ENCODE measurements at places on chromosomes 6 and 20.

- ATAC-seq = no peak
Observed at GRCh38 chr6:75204217-75204958, 1.5 kb downstream of the COL12A1 start.

GRCh38 chr20:56634307-56634706, 5.2 kb downstream of the TFAP2C start:
- ATAC-seq = no peak

DNA sequence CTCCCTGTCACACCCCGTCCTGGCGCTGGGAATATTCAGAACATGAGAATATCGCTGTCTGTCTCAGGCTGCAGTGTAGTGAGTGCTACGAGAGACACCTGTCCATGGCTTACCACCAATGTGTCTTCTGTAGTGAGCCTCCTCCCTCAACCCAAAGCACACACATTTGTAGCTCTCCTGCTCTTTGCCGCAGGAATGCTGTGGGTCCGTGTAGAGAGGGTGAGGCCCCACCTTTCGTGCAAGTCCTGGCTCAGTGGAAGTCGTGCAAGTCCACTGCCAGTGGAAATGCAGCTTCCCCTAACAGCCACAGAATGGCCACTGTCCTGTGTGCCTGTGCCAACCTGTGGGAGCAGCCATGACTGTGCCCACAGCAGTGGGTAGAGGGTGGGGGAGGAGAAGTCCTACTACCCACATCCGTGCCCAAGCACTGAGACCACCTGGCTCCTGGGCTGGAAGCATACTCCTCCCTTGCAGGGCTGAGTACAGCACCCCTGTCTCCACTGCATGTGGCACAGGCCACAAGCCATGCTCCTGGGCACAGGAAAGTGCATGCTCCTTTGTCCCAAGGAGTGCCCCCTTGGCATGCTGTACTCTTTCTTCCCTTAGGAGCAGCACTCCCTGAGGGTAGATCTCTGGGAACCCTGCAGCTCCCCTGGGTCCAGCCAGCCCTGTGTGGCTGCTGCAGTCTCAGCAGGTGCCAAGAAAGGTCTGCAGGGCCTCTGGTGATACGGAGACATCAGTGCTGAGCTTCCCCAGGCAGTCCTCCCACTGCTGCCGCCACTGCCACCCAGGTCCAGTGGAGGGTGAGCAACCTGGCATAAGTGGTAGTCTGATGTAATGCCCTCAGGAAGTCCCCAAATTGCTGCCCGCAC, 28.0 kb downstream of the IGF2R start:
- no peak for ATAC-seq

GRCh38 chr6:17964633-17965032, 22.8 kb downstream of the KIF13A start:
- ATAC-seq = no peak

- ATAC-seq = peak; percentile 94
Observed at GRCh38 chr6:136647363-136647852, 97.2 kb upstream of the MAP7 start.

GRCh38 chr20:59559863-59560262, 44.5 kb upstream of the PHACTR3 start:
- no peak for ATAC-seq

DNA sequence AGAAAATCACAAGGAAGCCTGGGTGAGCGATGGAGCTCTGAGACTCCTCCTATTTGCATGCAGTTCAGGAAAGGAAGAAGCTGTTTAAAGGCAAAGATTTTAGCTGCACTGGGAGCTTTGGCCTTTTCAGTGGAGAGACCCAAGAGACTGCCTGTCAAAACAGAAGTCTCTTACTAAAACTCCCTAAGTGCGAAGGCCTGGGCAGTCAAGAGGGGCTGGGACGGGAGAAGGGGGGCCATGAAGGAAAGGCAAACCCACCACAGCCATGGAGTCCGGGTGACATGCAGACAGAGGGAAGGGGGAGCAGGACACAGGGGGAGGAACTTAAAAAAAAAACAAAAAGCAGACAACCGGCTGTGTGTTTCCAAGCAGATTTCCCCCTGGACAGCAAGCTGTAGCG, 537.6 kb upstream of the NOX3 start:
- ATAC-seq = no peak

DNA sequence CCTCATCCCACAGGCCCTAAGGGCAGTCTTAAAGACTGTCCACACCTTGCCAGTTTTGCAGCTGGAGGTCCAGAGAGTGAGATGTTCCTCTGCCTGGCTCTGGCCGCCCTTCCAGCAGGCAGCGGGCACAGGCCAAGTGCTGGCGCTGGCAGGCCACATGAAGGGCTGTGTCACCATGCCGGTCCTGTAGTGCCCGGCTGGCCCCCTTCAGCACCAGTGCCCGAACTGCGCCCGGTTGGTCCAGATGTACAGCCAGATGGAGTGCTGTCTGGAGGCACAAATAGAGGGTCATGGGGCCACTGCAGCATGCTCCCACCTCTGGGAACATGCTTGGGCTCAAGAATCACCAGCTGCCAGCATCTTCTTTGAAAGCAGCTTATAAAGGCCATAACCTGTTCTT, 3.8 kb downstream of the NFKBIE start:
- no peak for ATAC-seq

DNA sequence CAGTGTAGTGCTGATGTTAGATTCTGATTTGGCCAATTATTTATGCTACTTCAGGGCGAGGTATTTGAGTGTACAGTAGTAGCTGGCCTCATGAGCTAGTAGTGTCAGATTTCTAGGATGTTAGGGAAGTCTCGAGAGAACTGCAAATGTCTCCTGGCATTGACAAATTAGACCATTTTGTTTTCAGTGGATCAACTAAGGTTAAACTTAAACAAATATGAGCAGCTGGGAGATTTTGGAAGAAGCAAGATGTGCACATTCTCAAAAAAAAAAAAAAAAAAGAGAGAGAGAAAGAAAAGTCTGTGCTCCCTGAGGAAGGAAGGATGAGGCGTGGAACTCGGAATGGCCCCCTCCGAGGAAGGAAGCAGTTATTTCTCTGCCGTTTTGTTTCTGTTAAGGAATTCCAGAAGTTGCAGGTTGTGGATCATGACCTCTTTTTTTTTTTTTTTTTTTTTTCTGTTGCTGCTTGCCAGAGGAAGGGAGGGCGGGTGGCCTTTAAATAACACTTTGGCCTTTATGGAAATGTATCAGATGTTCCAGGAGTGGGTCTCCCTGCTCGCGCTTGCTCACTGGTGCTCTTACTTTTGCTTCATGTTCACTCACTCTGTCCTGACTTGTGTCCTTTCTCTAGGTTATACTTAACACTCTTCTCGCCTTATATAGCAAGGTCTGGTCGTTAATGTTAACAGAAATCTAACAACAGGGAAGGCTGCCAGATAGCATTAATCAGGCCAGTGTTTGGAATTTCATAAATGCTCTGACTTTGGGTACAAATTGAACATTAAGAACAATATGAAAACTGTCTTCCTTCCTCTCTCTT, 124.4 kb downstream of the TCP11 start:
- no peak for ATAC-seq

GRCh38 chr6:141552463-141552862, 580.3 kb upstream of the GJE1 start:
- peak; percentile 56 for ATAC-seq

DNA sequence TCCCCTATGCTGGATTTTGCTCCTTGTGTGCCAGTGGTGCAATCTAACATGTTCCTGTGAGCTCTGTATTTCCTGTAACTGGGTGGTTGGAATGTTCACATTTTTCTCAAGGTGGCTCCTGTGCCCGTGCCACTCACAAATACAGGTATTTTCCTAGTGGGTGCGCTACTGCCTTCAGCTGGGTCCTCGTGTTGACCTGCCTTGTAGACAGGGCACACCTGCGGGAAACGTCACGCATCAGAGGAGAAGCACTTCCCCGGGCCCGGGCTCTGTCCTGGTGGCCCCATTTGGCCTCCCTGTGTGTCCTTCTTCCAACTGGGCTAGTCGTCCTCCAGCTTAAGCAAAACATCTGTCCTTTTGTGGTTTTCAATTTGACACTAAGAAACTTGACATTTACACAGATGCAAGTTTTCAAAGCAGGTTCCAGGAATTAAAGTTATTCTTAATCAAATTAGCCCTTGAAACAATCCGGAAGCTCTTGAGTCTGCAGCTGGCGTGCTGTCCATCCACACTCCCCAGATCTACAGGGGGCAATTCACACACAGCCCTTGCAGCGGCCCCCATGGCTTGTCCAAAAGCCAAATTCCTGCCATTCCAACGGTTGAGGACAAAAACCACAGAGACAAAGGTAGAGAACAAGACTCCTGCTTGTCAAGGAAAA, 275.1 kb downstream of the CDC5L start:
- no peak for ATAC-seq

DNA sequence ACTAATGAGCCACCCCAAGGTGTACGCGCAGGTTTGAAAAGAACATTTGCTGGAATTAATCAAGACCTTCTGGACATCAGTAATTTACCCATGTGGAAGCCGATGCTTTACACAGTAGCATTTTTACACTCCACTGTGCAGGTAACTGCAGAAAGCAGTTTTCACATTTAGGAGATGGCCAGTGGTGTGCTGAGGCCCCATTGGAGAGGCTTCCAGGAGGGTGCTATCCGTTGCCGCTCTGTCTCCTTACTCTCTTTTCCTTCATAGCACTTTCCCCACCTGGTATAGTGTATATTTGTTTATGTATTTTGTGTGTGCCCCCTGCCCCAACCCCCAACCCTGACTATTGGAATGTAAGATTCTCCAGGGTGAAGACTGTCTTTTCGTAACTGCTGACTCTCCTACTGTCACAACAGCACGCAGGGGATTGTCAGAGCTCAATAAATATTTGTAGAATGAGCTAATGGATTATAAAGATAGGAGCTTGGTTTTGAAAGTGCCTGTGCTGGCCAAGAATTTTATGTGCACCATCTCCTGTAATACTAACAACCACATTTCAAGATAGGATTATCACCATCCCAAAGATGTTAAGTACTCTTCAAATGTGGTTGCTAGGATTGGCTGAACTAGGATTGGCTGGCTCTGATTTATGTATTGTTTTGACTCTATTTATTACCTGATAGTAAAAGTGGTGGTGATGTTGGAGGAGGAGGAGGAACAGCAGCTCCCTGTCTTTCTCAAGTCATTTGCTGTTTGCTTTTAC, 74.0 kb upstream of the GLP1R start:
- ATAC-seq = no peak

DNA sequence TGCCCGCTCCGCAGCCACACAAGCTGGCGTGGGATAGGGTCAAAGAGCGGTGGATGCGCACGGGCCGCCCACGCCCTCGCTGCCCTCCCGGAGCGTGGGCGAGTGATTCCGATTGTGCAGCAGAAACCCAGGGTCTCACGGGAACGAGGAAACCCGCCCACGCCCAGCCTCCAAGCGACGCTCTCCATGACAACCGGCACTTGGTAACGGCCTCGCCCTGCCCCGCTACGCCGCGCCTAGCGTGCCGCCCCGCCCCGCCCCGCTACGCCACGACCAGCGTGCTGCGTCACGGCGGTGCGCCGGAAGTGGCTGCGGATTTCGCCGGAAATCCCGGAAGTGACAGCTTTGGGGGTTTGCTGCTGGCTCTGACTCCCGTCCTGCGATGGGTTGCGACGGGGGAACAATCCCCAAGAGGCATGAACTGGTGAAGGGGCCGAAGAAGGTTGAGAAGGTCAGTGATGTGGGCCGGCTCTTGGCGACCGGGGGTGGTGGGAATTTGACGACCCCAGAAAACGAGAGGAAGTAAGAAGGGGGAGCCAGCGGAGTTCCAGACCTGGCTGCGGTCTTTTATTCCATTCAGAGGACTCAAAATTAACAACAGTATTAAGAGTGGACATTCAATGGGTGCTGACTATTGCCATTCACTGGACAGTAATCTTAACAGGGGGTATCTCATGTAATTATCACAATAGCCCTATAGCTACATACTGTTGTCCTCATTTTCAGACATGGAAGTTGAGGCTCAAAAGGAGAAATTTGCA, at the start of gene RTF2:
Gene RTF2, plus strand, starts transcription at position 312 of the 761 bp plus-strand sequence. Its CDS starts 71 bp downstream, at position 383.
- ATAC-seq = peak; percentile 100

GRCh38 chr6:82076916-82077315, 170.6 kb downstream of the IBTK start:
- ATAC-seq = no peak

GRCh38 chr20:45136911-45137310, 12.6 kb upstream of the WFDC12 start:
- no peak for ATAC-seq

- no peak for ATAC-seq
Observed at GRCh38 chr20:58945965-58946631, 35.0 kb upstream of the NELFCD start.

GRCh38 chr6:91566467-91566866, 979.6 kb upstream of the MAP3K7 start:
- ATAC-seq = no peak

GRCh38 chr6:17865798-17866725, 121.4 kb downstream of the KIF13A start:
- ATAC-seq = no peak

DNA sequence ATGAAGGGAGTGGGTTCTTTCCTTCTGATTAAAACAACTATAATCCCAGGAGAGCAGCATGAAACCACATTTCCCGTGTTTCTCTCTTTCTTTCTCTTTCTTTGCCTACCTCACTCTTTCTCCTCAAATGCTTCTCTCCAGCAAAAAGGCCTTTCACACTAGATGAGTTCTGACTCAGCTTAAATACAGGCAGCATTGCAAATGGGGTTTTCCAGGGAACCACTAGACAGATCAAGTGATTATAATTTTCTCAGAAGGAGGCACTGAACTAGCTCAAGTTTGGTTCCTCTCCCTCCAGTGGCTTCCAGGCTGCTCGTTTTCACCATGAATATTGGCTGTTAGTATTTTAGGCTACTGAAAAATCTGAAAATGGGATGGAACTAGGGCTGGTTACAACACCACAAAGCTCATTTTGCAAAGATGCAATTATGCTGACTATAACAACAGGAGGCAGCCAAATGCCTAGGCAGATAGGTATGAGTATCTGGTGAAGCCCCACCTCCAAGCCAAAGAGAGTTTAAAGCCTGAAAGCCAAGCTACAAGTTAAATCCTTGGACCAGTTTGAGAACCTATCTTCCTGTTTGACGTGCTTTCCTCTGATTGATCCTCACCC, 260.0 kb downstream of the MMUT start:
- no peak for ATAC-seq

- ATAC-seq = no peak
Observed at GRCh38 chr6:41488433-41489119, 57.6 kb upstream of the FOXP4 start.

Measured in activated CD4-positive, CD25-positive, alpha-beta regulatory T cell treated with anti-CD3 and anti-CD28 coated beads, Interleukin-2, amount 50 U/mL, for 24 hours (primary cell).